Hypothalamus (tissue), 51 donors: ENCODE measurements at places on chromosomes 16 and 17.
A peak's percentile ranks its signal among the peaks of the same experiment; 100 is the strongest.

- peak; percentile 26 for DNase-seq
Measured at GRCh38 chr17:43994272-43995149, 9.9 kb upstream of the NAGS start.

DNA sequence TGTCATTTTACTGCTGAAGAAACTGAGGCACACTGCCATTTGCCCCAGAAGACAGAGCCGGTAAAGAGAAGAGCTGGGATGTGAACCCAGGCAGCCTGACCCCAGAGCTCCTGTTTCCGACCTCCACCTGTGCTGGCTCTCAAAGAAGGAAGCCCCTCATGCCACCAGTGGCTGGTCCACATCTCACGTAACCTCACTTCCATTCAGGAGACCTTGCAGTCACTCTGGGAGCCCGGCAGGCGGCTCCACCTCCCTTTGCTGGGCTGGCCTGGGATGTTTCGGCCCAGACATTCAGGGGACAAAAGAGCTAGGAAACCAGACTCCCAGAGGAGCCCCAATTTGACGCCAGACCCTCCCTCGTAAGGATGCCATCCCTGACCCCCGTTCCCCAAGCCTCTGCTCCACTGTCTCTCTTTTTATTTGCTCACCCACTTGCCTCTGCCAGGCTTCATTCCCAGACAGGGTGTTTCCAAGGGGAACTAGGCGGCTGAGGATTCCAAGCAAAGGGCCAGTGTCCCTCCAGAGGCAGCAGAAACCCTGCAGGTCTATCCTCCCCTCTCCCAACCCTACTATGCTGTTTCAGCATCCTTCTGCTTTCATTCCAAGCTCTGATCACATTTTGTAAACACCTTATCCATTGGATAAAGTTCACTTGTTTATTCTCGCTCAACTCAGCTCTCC is 2.8 kb downstream of the TAF1C start:
- DNase-seq = no peak

GRCh38 chr17:61415374-61416210 is 15.9 kb downstream of the TBX2 start:
- no peak for DNase-seq

- DNase-seq = no peak
Measured at GRCh38 chr17:40326014-40326831, 17.2 kb downstream of the RARA start.

DNA sequence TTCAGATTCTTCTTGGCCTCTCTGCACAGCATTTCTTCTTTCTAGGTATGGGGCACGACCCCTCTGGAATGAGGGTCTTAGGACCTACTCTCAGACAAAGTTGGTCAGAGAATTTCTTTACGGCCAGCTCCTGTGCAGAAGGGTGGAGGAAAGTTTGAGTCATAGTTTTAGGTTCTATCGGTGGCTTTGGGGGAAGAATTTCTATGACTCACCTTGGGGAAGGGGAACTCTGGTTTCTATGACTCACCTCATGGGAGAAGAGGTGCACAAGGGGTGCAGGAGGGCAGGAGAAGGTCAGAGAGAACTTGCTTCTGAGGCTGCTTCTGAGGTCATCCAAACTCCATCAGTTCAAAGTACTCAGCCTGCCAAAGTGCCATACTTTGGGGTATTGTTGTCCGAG is 2.5 kb upstream of the ABCC12 start:
- DNase-seq = no peak

- no peak for DNase-seq
Measured at GRCh38 chr16:68013440-68013839, 2.3 kb downstream of the DPEP2NB start.

DNA sequence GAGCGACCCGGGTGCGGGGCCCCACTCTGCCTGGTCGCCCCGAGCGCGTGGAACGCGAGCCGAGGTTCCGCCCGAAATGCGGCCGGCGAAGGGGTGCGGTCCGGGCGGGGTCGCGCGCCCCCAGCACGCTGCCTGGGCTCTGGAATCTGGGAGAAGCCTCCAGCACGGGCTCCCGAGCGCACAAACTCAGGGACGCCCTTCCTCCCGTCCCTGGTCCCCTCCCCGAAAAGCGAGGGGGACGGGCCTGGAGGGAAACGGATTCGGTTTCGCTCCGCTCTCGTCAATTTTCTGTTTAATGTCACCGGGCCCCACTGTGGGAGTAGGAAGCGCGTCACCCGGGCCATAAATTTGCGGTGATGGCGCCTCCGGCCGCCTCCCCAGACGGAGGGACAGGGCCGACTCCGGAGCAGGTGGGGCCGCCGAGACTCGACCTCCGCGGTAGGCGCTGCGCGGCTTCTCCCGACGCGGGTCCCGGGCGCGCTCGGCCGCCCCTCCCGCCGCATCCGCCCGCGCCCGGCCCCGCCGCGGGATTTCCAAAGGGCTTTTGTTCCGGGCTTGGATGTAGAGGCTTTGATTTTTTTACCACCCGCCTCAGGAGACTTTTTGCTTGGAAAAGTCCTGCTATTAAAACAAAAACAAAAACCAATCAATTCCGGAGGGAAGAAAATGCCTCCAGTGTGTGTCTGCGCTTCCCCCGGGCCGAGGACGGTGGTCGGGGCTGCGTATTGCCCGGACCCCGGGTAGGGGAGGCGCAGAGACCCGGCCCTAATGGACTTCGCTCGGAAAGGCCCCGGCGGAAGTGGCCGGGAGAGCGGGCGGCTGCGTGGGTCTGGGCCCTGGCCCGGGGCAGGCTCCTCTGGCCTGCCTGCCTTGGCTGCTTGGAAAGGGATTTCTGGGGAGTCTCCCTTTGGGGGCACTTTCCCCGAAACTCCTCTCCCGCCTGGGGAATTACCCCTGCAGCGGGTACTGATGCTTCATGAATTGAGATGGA is 7.9 kb upstream of the BAHCC1 start:
- no peak for DNase-seq
